ENCODE measurements at places on chromosomes 1 and 21.

DNA sequence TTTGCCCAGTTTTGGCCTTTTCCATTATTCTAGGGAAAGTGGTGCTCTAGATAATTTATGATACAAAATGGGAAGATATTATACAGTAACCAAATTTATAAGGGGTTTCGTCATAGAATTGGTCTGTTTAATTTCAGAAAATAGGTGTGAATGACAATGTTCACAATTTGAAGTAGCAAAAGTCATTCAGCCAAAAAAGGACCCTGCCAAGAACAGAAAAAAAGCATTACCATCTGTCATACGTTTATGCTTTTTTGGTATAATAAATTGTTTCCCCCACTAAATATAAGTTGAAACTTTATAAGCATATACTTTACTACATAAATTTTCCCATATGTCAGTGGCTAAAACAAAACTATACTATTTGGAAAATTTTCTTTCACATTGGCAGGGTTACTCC is 4.5 kb upstream of the SPAG17 start:
- DNase-seq = no peak

GRCh38 chr1:236209713-236210112 is 67.4 kb downstream of the GPR137B start:
- DNase-seq = no peak

DNA sequence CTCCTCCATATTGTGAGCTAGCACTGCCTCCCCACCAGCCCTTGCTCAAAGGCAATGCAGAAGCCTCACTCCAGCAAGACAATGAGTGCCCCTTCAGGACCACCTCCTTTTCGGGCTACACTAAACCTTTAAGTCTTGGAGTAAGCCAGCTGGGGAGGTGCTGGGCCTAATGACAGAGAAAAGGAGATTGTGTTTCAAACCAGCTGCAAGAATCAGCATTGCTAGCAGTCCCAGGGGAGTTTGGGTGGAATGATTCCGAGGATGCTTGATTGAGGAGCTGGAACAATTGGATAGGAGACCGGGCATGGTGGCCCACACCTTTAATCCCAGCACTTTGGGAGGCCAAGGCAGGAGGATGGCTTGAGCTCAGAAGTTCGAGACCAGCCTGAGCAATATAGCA is 54.1 kb upstream of the GPR37L1 start:
- no peak for DNase-seq

- no peak for DNase-seq
These were observed 22.1 kb downstream of the AIM2 start for GRCh38 chr1:159054427-159054826.

GRCh38 chr1:44717653-44718052 is 13.3 kb downstream of the RNU5D-1 start:
- DNase-seq = no peak

GRCh38 chr1:207711285-207711684 is 40.6 kb upstream of the CD46 start:
- DNase-seq = no peak

DNA sequence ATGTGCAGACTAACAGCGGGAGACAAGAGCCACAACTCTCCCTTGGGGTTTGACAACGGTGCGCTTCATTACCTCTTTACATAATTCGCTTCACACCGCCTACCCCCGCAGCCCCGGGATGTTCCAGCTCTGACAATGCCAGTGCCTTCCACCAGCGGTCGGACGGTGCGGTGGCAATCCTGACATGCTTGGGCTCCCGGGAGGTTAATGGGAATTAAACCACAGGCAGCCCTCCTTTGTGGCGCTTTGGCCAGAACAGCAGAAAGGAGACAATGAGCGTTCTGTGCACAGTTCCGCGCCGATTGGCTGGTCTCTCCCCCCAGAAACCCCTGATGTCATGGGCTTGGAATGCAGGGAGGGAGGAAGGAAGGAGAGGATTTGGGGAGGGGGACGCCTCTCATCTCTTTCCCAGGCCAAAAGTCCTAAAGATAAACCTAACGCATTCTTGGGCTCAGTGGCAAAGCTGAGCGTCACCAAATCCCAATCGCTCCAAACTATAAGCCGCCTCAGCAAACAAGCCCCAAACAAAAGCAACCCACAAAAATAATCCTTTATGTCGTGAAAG is 1.3 kb downstream of the CNN3 start:
- peak; percentile 77 for DNase-seq

GRCh38 chr1:47442842-47443529 is 5.1 kb downstream of the FOXD2 start:
- DNase-seq = no peak

- peak; percentile 7 for DNase-seq
These were observed 1.5 kb downstream of the SCNN1D start for GRCh38 chr1:1281533-1282321.

DNA sequence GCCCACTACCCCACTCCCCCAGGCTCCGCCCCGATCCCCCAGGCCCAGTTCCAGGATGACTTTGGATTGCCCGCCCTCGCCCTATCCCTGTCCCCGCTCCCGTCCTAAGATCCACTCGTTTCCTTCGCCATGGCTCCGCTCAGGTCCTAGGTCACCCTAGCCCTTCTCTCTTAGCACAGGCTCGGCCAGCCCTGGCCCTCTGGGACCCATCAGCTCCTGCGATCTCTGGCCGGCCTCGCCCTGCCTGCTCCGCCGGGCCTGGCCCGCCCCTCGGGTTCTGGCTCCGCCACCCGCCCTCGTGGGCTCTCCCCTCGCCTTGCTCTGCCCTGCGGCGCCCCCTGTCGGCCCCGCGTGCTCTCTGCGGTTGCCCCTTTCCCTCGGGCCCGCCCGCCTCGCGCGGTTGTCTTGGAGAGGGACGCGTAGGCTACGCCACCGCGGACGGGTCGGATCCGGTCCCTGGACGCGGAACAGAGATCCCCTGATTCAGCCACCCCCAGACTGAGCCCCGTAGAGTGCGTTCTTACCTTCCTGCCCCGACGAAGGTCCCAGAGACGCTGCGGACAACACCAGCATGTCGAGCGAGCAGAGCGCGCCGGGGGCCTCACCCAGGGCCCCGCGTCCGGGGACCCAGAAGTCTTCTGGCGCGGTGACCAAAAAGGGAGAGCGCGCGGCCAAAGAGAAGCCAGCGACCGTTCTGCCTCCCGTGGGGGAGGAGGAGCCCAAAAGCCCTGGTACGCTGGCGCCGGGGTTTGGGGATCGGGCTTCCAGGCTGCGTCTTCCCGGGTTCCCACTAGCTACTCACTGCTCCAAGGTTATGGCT is at the start of gene LRRC71:
TSS of gene LRRC71 (plus strand) at position 400 of the 820 bp plus-strand sequence. CDS start at position 572, 172 bp downstream.
- no peak for DNase-seq

- DNase-seq = no peak
These were observed 486.9 kb upstream of the USP24 start for GRCh38 chr1:55702064-55702463.

- no peak for DNase-seq
These were observed 75.0 kb downstream of the SSBP3 start for GRCh38 chr1:54331091-54331772.

- DNase-seq = peak; percentile 69
These were observed 10.3 kb downstream of the NFIA start for GRCh38 chr1:61092642-61093041.

DNA sequence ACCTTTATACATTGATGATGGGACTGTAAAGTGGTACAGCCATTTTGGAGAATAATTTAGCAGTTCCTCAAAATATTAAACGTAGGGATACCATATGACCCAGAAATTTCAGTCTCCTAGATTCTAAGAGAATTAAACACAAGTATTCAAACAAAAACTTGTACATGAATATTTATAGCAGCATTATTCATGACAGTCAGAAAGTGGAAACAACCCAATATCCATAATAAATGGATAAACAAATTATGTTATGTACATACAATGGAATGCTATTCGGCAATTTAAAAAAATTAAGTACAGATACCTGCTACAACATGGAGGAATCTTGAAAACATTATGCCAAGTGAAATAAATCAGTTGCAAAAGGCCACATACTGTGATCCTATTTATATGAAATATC is 16.9 kb upstream of the DDX59 start:
- DNase-seq = no peak

DNA sequence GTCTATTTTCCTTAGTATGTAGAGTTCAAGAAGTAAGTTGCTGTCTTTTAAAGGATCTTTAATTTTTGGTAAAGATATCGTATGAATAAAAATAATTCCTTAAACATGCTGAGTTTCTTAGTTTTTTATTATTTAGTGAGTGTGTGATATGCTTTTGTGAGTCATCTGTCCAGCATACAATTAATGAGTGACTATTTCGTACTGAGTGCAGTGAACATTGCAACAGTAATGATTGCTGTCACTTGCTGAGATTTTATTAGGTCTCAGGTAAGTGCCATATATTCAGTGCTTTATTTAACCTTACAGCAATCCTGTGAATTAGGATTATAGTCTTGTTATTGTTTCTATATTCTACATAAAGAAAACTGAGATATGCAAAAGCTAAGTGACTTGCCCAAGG is 22.6 kb downstream of the MIGA1 start:
- DNase-seq = no peak

DNA sequence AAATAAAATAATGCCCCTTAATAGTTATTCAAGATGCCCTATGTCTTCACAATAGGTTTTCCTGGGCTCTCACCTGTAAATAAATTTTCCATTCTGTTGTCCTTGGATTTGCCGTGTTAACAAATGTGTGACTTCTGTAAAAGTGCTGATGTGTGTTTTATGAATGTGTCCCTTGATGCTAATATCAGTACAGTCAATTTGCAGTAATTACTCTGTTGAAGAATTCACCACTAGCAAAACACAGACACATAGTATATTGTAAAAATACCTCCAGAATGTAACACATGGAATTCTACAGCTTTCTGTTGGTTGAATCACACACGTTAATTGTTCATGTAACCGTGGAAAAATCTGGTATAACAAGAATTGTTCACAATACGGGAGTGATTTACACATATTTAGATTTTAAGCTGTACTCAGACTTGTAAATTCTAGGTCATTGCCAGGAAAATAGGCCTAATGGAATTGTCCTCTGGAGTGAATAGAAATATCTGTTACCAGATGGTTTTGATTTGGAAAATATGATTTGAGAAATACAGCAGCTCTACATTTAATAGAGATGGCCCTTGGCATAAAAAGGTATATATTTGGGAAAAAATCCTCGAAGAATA is 36.7 kb upstream of the KCNK2 start:
- DNase-seq = no peak

GRCh38 chr1:178693366-178693765 is 31.7 kb upstream of the RALGPS2 start:
- DNase-seq = no peak

DNA sequence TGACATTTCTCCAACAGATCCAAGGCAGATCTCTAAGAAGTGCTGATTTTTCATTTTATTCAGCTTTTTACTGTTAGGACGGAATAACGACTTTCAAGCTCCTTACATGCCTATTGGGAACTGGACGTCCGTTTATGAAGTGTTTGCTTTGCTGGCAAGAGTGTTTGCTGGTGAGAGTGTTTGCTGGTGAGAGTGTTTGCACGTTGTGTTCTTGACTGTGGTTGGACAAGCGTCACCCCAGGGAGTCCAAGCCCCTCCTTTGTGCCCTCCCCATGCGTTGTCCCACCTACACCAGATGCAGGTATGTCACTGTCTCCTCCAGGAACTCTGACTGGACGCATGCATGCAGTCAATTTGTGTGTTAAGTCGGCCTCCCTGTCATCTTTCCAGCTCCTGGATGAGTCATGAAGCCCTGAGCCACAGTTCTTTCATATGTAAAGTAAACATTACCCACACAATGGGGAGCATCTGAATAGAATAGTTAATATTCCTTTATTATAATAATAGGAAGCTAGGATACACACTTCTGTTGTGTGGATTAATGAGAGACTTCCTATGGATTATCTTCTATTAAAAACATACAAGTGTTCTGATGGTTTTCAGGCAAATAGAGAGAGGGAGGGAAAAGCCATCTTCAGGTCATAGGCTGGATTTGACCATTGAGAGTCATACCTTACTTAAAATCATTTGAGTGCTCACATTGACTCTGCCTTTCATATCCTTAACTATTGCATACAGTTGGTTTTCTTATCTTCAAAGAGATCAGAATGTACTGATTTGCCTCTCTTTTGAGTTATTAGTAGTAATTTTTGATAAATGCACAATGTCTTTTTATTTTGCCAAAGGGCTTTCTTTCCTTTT is 119.2 kb downstream of the GALNT2 start:
- peak; percentile 77 for DNase-seq

GRCh38 chr1:220955116-220955515 is 75.9 kb downstream of the HLX start:
- DNase-seq = no peak

GRCh38 chr1:65235867-65236805 is 73.2 kb upstream of the DNAJC6 start:
- DNase-seq = peak; percentile 74

- peak; percentile 21 for DNase-seq
These were observed 25.1 kb downstream of the CNN3 start for GRCh38 chr1:94901841-94902240.

GRCh38 chr1:213783893-213784292 is 203.9 kb upstream of the PROX1 start:
- peak; percentile 63 for DNase-seq

- no peak for DNase-seq
These were observed 92.9 kb downstream of the EDEM3 start for GRCh38 chr1:184661801-184662200.

- DNase-seq = no peak
These were observed 2.9 kb upstream of the GPR25 start for GRCh38 chr1:200869753-200870391.

DNA sequence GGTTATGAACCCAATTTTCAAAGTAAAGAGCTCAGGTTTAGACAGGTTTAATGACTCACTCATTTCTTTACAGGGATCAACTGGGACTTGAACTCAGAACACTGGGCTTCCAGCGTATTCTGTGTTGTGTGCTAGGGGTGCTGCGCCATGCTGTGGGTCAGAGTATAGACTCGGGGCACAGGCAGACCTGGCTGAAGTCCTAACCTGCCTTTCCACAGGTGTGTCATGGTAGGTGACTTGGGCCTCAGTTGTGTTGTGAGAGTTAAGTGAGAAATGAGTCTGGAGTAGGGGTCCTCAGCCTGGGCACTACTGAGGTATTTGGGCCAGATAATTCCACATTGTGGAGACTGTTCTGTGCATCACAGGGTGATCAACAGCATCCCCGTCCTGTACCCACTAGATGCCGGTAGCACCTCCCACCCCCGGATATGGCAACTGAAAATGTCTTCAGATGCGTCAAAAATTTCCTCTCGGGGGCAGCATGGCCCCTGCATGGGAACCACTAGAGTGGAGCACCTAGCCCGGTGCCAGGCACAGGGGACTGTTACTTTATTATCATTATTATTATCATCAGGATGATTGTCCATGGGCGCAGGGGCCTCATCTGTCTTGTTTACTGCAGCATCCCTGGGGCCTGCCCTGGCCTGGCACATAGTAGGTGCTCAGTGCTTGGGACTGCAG is 575.5 kb downstream of the PTPRU start:
- DNase-seq = no peak

DNA sequence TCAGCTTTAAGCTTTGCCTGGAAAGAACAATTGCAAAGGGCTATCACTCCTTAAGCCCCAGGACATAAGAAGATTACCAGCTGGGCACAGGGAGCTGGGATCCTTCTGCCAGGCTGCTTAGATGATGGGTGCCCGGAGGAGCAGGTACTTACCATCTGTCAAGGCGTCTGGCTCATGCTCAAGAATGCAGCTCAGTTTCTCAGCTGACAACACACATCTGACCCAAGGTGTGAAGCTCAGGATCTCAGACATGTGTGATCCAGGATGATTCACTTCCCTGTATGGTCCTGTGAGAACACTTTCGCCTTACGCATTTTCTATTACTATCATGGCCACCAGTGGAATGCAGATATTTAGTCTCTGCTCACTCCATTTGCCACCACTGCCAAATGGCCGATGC is 14.7 kb upstream of the DISC1 start:
- DNase-seq = no peak
